ENCODE measurements at places on chromosomes 3 and 15.

GRCh38 chr3:173371848-173372487 is 25.6 kb upstream of the NLGN1 start:
- DNase-seq = peak; percentile 32

- peak; percentile 78 for DNase-seq
These were observed 110.2 kb downstream of the NR1I2 start for GRCh38 chr3:119891944-119892721.

- DNase-seq = no peak
These were observed 24.7 kb upstream of the SEMA3F start for GRCh38 chr3:50130436-50130835.

DNA sequence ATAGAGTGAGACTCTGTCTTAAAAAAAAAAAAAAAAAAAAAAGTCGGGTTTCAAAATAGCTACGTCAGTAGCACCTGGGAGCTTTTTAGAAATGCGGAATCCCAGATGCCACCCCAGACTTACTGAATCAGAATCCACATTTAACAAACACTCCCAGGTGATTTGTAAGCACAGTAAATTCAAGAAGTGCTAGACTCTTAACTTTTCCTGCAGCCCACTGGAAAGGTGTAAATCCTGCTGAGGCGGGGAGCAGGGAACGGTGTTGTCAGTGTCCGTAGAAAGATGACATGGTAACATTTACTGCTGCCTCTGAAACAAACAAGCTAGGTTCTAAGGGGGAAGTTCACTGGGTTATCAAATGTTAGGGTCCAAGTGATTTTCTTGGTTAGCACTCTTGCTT is 2.4 kb upstream of the AKAP13 start:
- DNase-seq = no peak

DNA sequence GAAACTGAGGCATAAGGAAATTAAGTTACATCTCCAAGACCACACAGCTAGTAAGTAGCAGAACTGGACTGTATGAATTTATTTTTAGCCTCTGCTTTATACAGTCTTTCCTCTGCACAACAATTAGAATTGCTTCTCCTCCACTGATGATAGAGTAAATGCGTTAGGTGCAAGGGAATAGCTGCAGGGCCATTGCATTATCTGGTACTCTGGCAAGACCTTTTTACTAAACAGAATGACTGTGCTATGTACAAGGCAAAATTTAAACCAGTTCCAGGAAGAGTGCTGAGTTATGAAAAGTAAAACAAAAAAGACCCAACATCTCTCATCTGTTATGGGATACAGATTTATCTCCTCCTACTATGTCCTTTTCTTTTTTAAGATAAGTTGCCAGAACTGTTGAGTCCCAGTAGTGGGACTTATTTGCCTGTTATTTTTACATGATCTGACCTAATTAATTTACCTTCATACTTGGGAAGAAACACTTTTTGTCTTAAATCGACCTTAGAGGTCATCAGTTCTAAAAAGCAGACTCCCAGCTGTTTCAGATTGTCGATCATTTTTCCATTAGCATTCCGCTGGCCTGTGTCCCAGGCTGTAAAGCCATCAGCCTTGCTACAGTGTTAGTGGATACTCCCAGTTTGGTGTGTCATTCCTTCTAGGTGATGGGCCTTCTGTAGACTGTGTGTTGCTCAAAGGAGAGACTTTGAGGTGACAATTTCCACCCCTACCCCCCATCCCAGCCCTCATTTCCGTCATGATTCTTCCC is 147.5 kb upstream of the NUDT16 start:
- DNase-seq = no peak

Data from NCI-H1694 (cell line).